ENCODE measurements at places on chromosomes 11 and 22.
A peak's percentile ranks its signal among the peaks of the same experiment; 100 is the strongest.

DNA sequence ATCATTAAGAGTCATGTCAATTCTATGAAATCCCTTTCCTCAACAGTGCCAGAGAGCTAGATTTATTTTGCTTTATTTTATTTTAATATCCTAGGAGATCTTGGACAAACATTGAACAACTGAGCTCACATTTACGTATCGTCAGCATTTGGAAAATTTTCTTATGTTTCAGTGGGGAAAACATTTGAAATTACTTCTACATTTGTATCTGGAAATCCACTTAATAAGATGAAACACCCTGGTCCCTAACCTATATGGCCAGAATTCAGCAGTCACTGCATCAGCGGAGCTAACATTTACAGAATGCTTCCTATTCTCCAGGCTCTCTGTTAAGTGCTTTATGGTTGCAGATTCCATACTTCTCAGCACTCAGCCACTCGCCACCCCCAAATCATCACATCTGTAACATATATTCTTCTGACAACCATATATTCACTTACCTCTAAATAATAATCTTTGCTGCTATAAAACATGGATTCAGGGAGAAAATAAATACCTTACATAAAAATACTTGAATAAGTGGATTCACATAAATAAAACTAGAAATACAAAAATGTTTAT lies 773.9 kb downstream of the JRKL start:
- no peak for DNase-seq

GRCh38 chr11:69775163-69775755 lies at the start of gene FGF4:
Gene FGF4 (minus strand): TSS chr11:69775341. CDS start chr11:69775084, 257 bp downstream.
- no peak for DNase-seq

DNA sequence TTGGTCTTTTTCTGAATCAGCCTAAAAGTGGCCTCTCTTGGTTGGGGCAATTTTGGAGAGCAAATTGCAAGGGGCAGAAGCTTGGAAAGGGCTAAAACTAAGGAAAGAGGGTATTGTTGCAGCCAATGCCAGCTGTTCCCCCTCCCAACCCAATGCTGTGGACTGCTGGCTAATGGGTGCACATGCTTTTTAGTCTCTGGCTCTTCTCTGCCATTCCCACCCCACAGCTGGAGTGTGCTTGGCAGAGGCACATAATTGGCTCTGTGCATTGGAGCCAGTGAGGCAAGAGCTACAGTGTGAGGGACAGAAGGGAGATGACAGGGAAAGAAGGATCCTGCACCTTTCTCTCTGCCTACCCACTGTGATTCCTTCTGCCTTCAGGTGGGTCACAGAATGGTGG lies 140.0 kb downstream of the NECTIN1 start:
- DNase-seq = no peak

DNA sequence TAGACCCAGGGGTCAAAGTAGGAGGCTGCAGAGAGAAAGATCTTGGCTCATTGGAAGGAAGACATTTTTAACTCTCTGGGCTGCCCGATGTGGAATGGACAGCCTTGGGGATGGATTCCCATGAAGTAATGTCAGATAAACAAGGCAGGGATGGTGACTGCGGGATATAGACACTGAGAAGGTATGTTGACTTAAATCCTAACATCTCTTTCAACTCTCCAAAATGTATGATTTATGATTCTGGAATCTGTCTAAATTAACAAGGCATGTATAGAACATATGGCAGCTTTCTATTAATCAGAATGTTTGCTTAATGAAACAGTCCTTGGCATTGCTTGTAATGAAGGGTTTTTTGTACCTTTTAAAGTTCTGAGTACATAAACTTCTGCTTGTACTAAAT lies 56.1 kb upstream of the VSTM5 start:
- DNase-seq = no peak

DNA sequence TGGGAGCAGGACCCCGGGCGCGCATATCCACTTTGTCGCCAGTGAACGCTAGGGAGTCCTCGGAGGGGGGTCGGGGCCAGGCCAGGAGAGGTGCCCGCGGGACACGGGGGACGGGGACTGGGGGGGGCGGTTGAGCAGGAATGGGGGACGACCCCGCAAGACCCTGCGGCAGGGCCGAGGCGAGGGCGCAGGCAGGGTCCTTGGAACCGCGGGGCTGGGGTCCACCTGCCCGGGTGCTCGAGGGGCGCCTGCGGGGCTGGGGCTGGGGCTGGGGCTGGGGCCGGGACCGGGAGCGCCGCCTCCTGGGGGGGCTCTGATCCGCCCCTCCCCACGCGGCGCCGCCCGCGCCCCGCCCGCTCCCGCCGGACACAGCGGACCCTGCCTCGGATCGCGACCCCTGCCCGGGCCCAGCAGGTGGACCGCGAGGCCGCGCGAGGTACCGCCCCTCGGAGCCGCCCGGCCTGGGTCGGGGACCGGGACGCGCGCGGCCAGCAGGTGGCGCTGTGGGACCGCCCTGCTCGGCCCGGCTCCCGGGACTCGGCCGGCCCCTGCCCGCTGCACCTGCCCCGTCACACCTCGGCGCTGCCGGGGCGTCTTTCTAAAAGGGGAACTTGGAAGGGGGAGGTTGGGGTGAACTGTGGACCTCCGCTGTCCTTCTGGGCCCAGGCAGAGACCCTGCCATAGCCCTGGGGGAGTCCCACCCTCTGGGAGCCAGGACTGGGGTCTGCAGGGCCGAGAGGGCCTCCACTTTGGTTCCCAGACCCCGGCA lies 11.0 kb downstream of the CRELD2 start:
- peak; percentile 66 for DNase-seq

GRCh38 chr11:87290304-87290922 lies 252.7 kb downstream of the TMEM135 start:
- no peak for DNase-seq

DNA sequence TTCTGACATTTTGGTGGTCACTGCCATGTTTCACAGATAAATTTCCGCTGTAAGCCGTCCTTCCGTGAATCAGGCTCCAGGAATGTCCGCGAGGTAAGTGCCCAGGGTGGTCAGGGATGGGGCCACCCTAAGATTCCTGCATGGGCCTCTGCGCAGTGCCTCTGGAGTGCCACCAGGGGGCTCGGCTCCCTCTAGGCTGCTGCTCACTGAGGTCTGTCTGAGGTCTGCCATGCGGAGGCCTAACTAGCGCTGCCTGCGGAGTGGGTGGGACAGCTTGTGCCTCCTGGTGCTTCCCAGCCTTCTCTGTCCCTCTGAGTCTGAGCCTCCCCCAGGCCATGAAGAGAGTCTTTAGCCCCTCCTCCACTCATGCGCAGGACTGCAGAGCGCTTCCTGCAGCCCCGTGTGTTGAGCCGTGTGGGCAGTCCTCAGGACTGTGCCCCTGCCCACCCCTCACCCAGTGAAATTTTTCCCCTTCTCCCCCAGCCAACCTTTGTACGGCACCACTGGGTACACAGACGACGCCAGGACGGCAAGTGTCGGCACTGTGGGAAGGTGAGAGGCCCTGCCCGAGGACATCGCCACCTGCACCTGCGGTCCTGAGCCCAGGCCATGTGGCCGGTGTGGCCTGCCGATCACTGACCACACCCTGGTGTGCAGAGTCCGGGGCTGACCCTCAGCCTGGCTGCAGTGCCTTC lies 11.9 kb upstream of the MDK start:
- no peak for DNase-seq

DNA sequence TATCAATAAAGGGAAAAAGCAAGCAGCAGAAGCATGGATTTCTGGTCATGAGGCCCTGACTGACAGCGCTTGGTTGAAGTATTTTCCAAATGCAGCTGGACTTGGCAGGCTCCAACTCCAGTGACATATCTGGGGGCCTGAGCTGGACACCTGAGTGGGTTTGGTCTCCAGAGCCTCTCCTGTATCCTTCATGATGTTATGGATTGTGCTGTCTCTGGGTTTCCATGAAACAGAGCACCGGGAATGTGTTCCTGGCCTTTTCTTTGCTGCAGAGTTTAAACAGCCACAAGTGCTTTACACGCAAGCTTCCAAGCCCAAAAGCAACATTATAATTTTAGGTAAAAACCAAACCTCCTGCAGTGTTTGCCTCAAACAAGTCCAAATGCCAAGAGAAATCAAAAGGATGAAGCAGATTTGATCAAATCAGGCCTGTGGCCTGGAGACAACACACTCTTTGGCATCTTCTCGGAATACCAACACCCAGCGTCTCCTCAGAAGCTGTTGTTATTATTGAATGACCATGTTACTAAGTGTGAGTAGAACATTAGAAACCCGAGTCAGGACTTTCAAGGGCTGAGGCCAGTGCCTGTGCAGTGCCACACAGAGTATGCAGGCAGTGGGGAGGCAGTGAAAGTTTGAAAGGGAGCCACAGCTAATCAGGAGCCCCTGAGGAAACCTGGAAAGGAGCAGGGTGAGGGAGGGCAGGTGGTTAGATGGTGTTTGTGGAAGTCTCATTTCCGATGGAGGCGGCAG lies 42.0 kb downstream of the ME3 start:
- DNase-seq = no peak

DNA sequence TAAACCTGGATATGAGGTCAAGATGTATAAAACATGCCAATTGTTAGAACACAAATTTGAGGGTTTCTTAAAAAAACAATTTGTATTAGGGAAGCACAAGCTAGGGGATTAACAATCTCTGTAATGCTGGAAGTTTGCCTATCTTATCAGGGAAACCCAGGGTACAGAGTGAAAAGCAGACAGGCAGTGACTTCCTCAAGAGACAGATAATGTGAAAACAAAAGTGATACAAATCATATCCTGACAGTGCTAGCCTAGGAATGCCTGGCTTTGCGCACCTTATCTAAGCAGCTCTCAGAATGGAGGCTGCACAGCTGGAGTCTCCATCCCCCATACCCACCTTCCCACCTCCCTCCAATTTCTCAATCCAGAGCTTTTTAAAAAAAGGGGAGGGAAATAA lies 22.5 kb upstream of the RBX1 start:
- no peak for DNase-seq

DNA sequence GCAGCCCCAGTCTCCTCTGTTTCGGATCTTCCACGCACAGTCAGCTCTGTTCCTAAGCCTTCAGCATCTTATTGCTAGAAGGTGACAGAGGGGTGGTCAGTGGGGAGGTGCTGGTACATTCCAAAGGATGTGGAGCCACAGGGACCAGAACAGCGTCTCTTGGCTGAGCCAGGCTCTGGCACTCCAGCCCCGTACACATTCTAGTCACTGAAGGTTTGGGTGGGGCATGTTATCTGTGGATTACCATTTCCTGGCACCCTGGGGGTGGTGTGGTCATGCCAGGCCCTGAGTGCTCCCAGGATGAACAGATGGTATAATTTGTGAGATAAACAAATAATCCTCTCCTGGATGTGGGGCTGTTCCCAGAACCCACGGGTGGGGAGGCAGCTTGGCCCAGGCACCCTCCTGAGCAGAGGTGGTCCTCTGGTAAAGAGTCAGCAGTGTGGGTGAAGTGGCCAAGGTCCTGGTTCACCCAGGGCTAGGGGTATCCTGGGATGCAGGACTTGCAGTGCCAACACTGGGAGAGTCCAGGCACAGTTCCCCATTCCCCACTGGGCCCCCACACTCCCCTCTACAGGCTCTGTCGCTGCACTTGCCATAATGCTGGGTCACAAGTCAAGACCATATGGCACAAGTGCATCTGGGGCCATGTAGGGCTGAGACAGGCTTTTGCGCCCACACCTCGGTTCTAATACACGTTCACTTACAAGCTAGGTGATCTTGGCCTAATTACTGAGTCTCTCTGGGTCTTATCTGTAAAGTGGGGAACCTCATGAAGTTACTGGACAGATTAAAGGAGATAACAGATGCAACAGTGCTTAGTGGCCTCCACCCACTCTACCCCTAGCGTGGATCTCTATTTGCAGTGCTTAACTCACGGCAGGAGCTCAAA lies 33.0 kb downstream of the DKK3 start:
- no peak for DNase-seq

GRCh38 chr22:40746428-40747220 lies 67.3 kb downstream of the MCHR1 start:
- DNase-seq = no peak

DNA sequence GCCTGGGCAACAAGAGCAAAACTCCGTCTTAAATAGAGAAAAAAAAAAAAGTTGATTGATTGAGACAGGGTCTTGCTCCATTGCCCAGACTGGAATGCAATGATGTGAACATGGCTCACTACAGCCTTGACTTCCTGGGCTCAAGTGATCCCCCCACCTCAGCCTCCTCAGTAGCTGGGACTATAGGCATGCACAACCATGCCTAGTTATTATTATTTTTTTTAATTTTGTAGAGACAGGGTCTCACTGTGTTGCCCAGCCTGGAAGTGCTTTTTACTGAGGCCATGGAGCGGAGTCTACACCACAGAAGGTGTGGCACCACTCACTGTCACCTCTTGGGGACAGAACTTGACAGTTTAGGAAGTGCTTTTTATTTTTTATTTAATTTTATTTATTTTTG lies 17.8 kb downstream of the TRIOBP start:
- DNase-seq = no peak

- DNase-seq = no peak
Measured at GRCh38 chr11:45102361-45102809, 44.1 kb upstream of the PRDM11 start.

DNA sequence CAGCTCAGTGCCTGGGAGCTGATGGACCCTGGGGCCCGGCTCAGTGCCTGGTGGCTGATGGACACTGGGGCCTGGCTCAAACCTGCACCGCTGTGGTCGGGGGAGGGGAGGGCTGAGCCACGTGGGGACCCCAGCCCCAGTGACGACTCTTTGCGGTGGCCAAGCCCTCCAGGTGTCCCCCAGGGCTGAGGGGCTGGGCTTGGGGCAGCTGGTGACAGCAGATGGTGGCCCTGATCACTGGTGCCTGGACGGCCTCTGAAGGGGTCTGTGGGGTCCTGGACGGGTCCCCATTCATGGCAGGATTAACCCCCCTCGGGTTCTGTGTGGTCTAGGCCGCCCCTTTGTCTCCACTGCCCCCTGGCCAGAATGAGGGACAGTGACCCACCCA lies 3.4 kb upstream of the MUC5B start:
- no peak for DNase-seq

DNA sequence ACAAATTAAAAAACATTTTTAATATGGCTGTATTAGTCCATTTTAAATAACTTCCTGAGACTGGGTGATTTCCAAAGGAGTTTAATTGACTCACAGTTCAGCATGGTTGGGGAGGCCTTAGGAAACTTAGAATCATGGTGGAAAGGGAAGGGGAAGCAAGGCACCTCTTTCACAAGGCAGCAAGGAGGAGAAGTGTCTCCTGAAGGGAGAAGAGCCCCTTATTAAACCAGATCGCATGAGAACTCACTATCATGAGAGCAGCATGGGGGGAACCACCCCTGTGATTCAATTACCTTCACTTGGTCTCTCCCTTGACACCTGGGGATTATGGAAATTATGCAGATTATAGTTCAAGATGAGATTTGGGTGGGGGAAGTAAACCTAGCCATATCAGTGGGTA lies 488.6 kb downstream of the ETS1 start:
- DNase-seq = peak; percentile 4

DNA sequence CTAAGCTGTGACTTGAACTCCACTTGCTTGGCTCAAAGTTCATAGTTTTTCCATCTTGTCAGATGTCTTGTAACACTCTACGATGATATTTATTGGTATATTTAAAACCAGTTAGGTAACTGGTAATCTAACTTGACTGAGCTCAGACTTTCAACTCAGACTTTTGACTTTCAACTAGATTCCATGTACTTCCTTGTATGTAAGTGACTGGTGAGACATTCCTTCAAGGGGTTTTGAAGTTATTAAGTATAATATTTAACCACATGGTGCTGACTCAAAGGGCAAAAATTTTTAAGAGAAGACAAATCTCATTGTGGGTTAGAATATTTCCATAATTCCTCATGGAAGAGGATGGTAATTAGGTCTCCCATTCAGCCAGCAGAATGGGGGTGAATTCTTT lies 631.3 kb upstream of the ANO5 start:
- no peak for DNase-seq

- DNase-seq = no peak
Measured at GRCh38 chr11:119108146-119108856, 1.2 kb downstream of the C2CD2L start.
